ENCODE measurements at places on chromosomes 6 and 20.

DNA sequence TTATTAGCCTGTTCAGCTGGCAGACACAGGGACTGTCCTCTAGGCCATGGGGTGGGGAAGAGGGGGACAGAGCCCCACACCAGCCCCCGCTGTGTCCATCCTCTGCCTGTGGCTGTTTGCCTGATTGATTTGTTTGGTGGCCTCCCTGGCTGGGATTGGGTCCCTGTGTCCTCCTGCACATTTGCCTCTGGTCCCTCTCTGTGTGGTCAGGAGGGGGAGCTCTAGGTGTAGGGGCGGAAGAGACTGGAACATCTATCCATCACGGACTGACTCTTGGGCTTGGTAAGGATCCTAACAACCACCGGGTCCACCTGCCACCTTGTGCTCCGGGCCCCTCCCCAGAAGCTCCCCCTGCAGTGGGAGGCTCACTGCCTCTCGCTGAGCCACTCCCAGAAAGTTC lies 38.4 kb upstream of the CCDC167 start:
- DNase-seq: no peak

- no peak for DNase-seq
Observed at GRCh38 chr6:50847890-50848594, 29.4 kb downstream of the TFAP2B start.

DNA sequence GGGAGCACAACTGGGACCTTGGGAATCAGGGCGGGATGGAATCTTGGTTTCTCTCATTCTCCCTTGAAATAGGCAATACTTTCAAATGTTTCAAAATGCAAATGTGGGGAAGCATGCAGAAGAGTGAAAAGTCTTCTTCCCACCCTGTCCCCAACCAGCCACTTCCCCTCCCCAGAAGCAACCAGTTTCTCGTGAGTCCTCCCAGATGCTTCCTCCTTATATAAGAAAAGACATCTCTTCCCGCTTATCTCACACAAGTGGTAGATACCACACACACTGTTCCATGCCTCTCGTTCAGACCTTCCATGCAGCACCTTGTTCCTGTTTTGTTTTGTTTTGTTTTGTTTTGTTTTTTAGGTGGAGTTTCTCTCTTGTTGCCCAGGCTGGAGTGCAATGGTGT lies 25.1 kb downstream of the HCK start:
- DNase-seq: no peak

DNA sequence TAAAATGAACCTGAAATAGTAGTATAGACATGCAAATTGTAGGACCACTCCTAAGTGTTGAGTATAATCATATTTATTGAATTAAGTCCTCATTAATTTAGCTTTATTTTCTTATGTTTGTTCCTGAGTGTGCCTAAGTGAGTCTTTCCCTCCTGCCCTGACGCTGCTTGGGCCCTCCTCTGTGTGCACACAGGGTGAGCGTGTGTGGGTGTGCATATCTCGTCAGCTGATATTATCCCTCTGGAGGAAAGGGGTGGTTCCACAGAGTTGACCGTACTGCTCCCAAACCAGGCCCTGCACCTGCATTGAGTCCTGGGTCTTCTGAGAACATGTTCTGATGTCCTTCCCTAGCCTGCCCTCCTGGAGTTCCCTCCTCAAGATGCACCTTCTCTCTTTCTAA lies 28.0 kb downstream of the TULP4 start:
- no peak for DNase-seq

GRCh38 chr6:165082636-165083035 lies 226.8 kb downstream of the C6orf118 start:
- no peak for DNase-seq

GRCh38 chr6:11426571-11426970 lies 111.0 kb upstream of the TMEM170B start:
- DNase-seq: no peak

DNA sequence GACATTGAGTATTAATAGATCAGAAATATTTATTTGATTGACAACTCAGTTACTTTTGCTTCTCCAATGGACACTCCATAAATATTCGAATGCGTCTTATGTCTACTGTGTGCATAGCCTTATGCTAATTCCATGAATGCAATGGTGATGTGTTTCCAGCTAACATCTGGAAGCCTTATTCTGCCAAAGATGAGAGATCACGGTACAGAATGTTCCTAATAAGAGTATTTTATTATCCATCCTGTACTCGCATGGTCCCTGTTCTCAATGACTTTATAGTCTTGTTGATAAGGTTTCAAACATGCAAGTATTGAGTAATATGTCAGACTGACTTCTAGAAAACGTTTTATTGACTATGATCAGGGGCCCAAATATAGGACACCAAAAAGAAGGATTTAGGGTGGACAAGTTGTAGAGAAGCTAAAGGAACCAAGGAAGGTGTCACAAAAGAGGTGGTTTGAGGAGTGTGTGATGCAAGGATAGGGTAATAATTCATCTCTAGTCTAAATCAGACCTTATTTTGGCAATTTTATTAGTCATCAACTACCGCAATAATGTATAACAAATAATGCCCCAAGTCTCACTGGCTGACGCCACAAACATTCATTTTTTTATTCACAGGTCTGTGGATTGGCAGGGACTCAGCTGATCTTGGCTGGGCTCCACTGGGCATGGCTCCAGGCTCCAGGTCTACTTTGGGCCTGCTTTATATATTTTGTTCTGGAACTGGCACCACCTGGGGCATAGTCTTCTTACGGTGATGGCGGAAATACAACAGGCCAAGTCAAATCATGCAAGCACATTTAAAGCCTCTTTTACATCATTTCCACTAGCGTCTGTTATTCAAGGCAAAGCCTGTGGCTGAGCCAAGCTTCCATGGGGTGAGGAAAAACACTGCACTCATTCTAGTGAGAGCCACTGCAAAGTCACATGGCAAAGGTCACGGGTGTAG lies 24.5 kb upstream of the CD83 start:
- no peak for DNase-seq

GRCh38 chr6:108726726-108727339 lies 121.4 kb upstream of the ARMC2 start:
- DNase-seq: no peak

GRCh38 chr6:33069021-33069738 lies 4.3 kb downstream of the HLA-DPA1 start:
- DNase-seq: no peak

- peak; percentile 70 for DNase-seq
Observed at GRCh38 chr6:41097467-41098090, 24.8 kb downstream of the NFYA start.

DNA sequence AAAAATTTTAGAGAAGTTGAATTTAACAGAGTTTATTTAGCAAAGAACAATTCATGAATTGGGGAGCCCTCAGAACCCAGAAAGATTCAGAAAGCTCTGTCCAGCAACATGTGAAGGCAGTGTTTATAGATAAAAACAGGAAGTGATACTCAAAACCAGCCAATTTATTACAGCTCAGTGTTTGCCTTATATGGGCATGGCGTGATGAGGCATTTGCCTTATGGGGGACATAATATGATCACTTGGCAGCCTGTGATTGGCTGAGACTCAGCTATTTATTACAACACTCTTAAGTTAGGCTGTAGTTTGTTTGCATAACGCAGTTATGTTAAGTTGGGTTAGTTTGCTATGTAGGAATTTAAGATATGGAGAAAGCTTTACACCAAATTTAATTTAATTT lies 11.5 kb downstream of the HLA-DPA1 start:
- no peak for DNase-seq

DNA sequence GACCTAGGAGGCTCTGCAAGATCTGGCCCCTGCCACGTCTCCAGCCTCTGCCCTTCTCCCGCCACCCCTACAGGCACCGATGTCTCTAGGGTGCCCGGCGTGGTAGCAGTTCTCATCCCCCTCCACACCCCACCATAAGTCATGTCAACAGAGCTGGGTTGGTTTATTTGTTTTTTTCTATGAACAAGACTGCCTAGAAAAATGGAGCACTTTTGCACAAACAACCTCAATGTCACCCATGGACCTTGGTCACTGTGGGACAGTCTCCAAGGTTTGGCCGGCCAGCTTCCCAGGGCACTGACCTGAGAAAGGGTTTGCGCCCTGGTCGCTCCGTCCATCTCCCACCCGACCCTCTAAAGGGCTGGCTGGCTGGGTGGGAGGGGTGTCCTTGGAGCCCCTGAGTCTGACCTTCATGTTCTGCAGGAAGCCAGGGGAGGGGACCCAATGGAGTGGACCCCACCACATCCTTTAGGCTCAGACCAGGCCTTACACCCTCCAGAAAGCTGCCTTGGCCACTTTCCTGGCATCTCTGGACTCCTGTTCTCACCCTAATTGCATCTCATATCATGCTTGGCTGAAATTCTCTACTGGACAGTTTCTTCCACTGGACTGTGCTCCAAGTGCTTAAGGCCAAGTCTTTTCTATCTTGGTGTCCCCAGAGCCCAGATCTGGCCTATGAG lies 104.8 kb upstream of the PTPN1 start:
- no peak for DNase-seq
